ENCODE measurements at places on chromosomes 7 and 10. TPM values are rescaled to one million over a fixed set of nuclear protein-coding genes. Genes with fewer than 3 reads are reported as not detected.

GRCh38 chr10:102491136-102491535 is 11.4 kb downstream of the ACTR1A start:
- DNase-seq: no peak

DNA sequence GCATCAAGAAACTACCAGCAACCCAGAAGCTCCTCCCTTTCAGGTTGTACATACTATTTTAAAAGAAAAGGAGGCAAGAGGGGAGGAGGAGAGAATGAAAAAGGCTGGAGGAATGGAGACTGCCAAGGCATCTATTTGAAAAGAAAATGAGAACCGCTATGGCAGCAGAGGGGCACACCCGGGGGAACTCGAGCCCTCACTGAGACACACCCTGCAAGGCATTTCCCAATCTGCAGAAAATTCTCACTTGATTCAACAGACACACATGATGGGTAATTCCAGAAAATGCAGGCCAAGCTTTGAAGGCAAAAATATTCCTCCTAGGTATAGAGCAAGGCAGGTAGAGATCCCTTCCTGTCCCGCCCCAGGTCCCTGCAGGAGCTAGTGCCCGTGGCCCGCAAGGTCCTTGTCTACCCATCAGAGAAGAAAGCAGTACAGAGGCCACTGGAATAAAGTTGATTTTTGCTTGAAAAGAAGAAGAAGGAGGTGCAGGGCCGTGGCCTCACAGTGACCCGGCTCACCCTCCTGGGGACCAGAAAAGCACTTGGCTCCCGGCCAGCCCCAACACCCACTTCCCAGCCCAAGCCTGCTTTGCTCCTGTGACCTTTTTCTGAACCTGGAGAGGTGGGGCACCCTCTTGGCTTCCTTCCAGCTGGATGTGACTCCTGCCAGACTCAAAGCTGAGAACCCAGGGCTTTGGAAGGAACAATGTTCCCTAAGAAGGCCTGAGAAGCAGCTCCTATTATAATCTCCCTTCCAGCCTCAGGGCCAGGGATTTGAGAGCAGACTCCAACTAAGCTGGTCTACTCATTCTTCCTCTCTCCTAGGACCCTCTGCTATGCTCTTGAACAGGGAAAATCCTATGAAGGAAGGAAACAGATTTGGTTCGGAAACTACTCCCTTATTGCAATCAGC is 6.2 kb upstream of the PIK3CG start:
- no peak for DNase-seq

- no peak for DNase-seq
Observed at GRCh38 chr7:44162179-44162578, 21.0 kb upstream of the MYL7 start.

- no peak for DNase-seq
Observed at GRCh38 chr10:120253131-120253530, 203.9 kb upstream of the PLPP4 start.

DNA sequence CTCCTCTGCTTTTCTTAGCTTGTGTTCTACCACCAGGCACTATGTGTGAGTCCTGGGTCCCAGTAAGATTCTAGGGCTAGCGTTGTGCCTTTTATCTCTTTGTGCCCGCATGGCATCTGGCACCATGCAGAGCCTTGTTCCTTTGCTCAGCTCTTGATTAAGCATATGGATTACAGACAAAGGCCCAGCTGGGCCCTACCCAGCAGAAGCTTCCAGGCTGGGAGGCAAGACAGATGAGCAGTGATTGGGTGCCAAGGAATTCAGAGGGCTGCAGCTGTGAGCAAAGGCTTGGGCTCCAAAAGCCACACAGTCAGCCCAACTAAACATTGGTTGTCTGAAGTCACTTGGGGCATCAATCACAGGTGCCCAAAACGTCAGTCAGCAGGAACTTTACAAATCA is 2.0 kb downstream of the ACSM6 start:
- DNase-seq: no peak

DNA sequence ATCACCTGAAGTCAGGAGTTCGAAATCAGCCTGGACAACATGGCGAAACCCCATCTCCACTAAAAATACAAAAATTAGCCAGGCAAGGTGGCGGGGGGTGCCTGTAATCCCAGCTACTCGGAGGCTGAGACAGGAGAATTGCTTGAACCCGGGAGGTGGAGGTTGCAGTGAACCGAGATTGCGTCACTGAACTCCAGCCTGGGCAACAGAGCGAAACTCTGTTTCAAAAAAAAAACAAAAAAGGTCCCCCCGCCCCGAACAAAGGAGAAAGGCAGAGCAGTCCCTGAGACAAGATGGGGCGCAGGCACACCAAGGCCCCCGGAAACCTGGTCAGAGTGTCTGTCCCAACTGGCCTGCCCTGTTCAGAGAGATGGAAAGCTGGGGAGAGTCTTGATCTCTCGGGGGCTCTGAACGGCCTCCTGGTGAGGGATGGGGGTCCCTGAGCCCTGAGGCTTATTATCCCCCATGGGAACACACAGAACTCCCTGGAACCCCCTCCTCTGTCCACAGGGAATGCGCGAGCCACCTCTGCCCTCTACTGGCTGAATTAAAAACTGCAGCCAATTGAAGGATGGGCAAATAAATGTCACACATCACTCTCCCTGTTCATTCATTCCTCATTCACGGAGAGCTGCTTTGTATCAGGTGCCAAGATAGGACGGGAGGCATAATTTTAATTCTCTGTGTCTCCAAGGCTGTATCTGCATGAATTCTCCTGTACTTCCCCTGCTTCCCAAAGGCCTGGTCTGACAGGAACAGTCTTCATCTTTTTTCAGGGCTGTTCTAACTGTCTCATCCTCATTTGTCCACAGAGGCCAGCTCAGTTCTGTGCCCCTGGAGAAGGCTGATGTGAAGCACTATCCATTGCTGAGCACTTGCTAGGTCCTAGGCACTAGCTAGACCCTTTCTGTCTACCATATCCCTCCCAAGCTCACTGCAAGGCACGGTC is 28.9 kb downstream of the MAT1A start:
- peak; percentile 46 for DNase-seq

DNA sequence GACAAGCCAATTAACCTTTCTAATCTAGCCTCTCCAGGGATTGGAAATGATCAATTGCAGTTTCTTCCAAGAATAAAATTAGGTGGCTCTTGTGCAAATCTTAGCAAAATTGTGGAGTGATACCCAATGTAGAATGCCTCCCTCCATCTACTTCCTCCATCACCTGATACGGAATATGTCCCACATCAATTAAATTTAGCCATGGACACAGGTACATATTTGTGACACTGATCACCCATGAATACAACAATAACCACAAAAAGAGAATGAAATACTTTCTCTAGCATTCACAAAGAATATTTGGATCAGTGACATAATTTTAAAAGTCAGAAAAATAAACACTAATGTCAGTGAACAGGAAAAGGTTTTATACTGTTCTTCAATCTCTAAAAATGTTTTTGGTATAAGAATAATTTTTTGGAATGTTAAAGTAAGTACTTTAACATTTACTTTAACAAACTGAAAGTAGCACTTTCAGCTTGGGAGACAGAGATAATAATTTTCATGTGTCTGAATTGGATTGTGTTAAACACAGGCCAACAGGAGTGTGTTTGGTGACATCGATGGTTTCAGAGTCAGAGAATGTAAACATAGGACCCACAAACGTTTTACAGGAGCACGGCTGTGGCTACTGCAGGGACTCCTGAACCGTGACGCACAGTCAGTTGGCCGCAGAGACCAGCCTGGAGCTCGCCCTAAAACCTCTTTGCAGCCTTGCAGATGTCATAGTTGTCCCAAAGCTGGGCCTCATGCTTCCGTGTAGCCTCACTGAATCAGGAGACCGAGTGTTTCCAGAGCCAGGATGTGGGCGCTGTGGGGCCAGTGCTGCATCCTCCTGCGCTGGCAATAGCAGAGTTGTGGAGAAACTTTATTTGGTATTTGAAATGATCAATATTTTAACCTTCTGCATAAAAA is 7.2 kb downstream of the RBM20 start:
- DNase-seq: peak; percentile 44

DNA sequence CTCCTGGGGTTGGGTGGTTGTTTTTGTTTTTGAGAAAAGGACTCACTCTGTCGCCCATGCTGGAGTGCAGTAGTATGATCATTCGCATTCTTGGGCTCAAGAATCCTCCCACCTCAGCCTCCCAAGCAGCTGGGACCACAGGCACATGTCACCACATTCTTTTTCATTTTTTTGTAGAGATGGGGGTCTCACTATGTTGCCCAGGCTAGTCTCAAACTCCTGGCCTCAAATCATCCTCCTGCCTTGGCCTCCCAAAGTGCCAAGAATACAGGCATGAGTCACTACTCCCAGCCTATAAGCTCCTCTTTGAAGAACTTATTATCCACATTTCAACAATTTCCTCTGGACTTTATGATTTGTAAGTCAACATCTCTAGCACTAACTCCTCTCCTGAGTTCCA is 102.7 kb downstream of the KMT2C start:
- no peak for DNase-seq

GRCh38 chr7:41578700-41579099 is 124.2 kb downstream of the INHBA start:
- DNase-seq: no peak

GRCh38 chr10:124691002-124691401 is 53.2 kb downstream of the FAM53B start:
- DNase-seq: no peak

DNA sequence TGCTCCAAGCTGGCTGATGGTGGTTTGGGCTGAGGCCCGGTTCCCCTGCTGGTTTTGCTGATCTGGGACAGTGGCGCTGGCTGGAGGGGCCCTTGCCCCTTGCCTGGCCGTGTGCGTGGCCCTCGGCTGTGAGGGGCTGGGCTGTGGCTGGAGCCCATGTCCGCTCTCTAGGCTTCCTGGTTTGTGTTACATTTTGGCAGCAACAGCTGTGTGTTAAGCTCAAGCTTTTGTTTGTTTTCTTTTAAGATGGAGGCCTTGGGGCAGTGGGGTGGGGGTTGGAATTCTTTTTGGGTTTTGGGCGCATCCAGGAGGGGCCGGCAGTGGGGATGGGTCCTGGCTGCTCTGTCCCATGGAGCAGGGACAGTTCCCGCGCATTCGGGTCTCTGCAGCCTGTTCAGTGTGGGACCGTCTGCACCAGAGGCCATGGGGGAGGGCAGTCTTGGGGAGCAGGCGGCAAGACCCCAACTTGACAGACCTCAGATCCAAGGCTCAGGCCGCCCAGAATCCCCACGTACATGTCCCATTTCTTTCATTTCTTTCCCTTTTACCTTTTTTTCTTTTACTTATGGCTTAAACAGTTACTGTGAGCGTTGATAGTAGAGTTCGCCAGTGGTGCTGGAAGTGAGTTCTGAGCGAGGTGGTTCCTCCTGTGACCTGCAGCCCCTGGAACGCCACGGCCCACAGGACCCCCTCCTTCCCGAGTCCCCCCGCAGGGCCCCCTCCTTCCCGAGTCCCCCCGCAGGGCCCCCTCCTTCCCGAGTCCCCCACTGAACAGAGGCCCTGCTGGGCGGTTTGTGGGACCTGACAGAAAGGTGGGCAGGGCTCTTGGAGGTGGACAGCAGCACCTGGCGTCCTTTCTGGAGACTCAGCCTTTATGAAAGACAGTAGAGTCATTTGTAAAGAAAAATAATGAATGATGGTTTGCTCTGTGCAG is 75.3 kb downstream of the INPP5A start:
- peak; percentile 3 for DNase-seq

DNA sequence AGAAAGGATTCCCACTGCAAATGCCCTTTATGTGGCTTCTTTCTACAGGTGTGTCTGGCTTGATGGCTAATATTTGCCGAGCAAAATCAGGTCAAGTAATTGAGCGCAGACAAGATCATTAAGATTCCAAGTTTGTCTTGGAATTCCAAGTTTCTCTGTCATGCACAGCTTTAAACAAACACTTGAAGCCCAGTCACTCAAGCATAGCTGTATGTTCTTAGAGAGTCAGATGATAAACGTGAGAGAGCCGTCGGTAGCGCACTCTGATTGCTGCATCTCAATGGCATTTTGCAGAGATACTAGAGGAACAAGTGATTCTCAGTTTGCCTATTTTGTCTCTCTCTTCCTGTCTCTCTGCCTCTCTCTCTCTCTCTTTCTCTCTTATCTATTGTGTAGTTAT is 658 bp downstream of the DMBT1 start:
- DNase-seq: no peak

- DNase-seq: no peak
Observed at GRCh38 chr7:121003986-121004685, 15.6 kb downstream of the CPED1 start.

DNA sequence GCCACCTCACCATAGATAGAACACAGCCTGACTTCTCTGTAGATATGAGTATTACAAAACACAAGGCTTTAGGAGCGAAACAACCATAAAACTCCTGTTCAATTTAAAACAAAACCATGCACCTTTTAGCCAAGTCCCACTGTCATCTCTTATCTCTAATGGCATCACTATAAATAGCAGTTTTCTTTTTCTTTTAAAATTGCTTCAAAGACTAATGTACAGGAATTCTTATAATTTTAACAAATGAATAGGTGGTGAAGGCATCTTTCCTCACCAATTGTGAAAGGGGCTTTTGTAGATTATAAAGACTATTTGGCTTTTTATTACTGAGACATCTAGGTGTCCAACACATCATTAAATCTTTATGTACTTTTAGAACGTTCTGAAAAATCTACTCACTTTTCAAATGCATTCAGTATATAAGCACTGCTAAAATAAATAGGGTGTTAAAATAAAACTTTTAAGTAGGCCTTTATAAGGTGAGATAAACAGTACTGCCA is 205.7 kb upstream of the GRM3 start:
- no peak for DNase-seq

DNA sequence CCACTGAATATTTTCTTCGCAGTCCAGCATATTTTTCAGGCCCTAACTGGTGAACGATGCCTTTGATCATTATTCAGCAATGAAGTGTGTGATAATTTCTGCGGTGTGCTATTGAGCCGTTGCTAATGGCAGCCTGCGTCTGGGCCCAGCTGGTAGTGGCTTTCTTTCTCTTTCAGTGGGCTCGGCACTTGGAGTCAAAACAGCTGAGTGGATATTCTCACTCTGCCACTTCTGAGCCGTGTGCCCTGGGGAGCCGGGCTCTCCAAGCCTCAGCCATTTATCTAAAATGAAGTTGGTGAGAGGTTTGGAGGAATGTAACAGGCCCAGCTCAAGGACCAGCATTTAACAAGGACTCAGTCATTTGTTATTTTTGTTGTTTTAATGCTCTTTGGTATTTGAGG is 87.5 kb upstream of the IFRD1 start:
- no peak for DNase-seq

The TMEM225B gene
- 0.98 TPM for total RNA-seq

The FGFBP3 gene
- 1.6 TPM for total RNA-seq

The RNF133 gene
- total RNA-seq: not detected

The UPK3B gene
- total RNA-seq: 0.52 TPM

The LIPJ gene
- total RNA-seq: not detected

The PILRA gene
- 0.27 TPM for total RNA-seq

The NODAL gene
- total RNA-seq: not detected

Measured in activated naive CD4-positive, alpha-beta T cell treated with anti-CD3 and anti-CD28 coated beads for 36 hours (primary cell).